ENCODE measurements at places on chromosomes 6 and 20. TPM values are rescaled to one million over a fixed set of nuclear protein-coding genes. Genes with fewer than 3 reads are reported as not detected.

The PANK2 gene
- total RNA-seq, result 32.8 TPM

DNA sequence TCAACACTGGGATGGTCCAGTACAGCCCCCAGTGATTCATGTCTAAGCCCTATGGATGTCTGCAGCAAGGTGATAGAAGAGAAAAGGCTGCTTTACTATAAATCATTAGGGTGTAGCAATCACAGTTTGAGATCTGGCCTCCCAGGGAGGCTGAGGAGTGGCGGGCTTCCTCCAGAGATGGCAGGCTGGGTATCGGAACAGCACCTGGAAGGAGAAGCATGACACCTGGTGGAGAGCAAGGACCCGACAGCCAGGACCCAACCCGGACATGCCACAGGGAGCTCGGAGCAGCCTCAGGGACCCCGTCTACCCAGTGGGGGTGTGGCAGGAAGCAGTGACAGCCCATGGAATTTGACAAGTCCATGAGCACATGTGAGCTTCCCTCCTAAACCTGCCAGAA is 114.8 kb upstream of the CD93 start:
- DNase-seq, result peak; percentile 79

The SLCO4A1 gene
- 27.0 TPM for total RNA-seq

The EMILIN3 gene
- not detected for total RNA-seq

The OOEP gene
- not detected for total RNA-seq

DNA sequence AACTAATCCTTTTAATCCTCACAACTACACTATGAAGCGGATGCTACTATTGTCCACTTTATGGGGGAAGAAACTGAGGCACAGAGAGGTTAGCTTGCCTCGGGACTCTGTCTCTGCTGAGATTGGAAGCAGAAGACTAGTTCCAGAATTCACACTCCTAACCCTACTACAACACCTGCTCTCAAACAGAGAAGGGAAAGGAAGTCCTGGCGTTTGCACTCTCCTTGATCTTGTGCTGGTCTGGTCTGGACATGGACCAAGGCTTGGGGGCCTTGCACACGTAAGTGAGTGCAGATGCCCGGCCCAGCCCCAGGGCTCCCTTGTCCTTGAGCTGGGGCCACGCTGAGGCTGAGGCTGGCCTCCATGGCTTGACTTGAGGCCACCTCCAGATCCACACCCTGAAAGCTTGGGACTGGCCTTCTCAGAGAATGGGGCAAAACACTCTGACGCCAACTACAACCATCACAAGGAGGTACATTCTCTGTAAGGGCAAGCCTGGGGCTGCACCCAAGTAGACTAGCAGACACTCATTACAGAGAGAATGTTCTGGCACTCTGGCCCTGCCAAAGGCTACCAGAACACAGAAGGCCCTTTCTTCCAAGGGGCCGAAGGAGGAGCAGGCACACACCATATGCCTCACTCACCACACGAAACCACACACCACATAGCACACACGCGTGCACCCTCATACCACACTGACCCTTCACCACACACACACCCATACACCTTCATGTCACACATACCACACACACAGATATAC is 33.3 kb upstream of the EZR start:
- DNase-seq, result no peak

DNA sequence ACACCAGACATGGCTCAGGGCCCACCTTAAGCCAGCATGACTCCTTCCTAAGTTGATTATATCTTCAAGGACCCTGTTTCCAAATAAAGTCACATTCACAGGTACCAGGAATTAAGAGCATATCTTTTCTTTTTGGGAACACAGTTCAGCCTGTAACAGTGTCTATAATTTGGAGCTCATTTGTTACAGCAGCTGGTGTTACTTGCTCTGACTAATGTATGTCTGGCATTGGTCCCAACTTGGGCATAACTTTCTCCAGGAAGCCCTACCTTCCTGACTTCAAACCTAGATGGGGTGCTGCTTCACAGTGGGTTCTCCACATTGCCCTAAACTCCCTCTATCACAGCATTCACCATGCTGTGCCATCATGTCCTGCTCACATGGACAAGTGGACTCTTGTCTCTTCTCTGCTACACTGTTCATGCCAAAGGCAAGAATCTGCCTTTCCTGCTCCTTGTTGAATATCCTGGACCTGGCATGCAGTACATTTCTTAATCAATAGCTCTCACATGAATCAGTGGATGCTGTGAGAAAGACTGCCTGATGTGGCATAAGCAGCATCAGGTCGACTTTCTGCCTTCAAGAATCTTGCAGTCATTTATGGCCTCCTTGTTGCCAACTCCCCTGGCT is 117.4 kb upstream of the FOXA2 start:
- DNase-seq, result no peak

The FILIP1 gene
- total RNA-seq, result 0.32 TPM

The RSPO3 gene
- not detected for total RNA-seq

The DUSP15 gene
- total RNA-seq, result not detected

GRCh38 chr6:42236682-42237473 is 19.2 kb upstream of the MRPS10 start:
- DNase-seq, result no peak

GRCh38 chr6:169344750-169345065 is 91.1 kb upstream of the THBS2 start:
- no peak for DNase-seq

DNA sequence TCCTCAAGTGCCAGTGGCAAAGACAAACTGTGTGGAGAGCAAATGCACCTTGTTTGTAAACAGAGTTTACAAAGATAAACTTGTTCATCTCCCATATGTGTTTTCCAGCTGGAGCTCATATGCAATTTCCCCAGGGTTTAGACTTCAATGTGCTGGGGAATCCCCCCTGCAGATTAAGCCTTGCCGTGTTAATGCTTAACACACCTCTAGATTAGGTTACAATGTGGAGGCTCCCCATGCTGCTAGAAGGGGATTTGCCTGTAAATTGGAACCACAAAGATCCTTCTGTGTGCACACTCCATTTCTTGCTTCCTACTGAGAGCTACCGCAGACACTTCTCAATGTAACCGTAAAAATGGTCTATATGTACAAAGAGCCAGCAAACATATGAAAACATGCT is 263.1 kb downstream of the TBX18 start:
- no peak for DNase-seq

- no peak for DNase-seq
These were observed 148.4 kb upstream of the EYA4 start for GRCh38 chr6:133092771-133093170.

- no peak for DNase-seq
These were observed 38.4 kb upstream of the HLA-G start for GRCh38 chr6:29789176-29789575.

DNA sequence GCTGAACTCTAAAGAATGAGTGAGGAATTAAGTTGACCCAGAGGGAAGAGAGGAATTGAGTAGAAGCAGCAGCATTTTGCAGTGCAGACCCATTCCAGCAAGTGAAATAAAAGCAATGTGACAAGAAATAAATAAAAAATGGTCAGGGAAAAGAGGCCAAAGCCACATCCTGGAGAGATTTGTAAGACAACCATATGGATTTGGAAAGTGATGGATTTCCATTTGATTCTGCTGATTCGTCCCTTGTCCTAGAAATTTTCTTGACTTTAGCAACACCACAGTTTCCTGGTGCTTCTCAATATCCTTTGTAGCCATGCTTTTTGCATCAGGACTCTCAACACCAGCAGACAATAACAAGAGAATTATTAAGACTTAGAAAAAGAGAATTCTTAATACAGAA is 29.8 kb downstream of the ANKEF1 start:
- DNase-seq, result no peak

DNA sequence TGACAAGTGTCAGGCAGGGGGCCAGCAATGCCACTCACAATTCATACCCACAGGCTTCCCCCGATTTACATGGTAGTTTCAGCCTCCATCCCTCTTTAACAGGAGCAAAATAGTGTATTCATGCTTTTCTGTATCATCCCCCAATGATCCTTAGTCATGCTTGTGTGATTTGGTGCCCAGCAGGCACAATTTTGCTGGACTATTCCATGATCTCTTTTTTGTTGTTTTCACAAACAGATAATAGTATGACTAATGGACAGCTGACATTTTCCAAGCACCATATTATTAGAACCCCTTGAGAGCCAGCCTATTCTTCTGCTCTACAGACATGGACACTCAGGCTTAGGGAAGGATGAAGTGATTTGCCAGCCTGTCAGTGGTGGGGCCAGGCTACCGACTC is 128.2 kb upstream of the RIPOR2 start:
- no peak for DNase-seq

DNA sequence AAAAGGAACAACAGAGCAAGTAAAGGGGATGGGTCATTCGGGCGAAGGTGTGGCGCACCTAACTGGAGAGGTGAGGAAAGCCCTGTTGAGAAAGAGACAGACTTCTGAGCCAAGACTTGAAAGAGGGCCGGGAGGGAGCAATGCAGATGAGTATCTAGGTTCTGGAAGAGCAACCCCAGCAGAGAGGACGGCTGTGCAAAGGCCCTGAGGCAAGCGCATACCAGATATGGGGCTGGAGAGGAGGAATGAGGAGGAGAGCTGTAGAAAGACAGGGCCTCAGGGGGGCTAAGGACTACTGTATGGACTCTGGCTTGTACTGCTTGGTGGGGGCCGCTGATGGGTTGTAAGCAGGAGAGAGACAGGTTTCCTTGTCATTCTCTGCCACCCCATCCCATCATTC is 21.9 kb downstream of the TRERF1 start:
- no peak for DNase-seq

The CD93 gene
- not detected for total RNA-seq

GRCh38 chr6:156648616-156649015 is 128.6 kb upstream of the ARID1B start:
- no peak for DNase-seq

The GGT7 gene
- total RNA-seq, result 2.5 TPM

The ERVFRD-1 gene
- not detected for total RNA-seq

DNA sequence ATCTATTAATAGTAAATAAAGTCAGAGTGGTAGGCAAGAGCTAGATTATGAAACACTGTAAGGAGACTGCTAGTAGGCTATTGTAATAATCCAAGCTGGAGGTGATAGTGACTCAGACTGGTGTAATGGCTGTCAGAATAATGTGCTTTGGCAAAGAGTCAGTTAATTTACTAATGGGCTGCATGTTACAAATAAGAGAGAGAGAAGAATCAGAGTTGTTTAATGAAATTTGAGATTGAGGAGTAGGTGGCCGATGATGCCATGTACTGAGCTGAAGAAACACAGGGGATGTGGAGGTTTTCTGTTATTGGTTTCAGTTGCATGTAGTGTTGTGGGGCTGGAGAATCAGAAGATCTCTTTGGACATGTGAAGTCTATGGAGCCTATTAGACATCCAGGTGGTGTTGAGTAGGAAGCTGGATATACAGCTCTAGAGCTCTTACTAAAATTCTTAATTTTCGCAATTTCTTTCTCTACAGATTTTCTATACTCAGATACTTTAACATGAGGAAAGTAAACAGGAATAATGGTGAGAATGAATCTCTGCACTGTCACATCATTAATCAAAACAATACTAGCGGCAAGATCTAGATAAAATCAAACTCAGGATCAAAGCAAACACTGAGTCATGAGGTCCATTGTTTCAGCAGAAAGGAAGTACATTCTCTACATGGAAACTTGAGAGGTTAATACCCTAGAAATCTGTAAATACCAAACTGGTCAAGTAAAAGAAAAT is 167.7 kb downstream of the SIM1 start:
- peak; percentile 92 for DNase-seq

- no peak for DNase-seq
These were observed 51.1 kb downstream of the FAM83B start for GRCh38 chr6:54897462-54898189.

DNA sequence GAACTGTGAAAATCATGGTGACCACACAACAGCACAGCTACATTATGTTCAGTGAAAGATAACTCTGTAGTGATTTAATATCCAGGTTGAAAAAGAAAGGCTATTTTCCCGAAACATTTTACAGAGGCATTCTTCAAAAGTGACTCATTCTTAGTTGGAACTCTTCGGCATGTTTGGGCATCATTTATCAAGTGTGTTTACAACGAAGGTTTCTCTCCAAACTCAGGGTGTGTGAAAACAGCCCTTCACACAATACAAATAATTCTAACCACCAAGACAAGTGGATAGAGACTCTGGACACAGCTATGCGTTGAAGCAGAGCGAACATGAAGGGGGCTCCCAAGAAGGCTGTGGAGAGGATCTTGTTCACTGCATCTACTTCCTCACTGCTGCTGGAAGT is 57.6 kb downstream of the CBLN4 start:
- DNase-seq, result no peak

- DNase-seq, result no peak
These were observed 20.1 kb downstream of the RNASET2 start for GRCh38 chr6:166936079-166936787.

DNA sequence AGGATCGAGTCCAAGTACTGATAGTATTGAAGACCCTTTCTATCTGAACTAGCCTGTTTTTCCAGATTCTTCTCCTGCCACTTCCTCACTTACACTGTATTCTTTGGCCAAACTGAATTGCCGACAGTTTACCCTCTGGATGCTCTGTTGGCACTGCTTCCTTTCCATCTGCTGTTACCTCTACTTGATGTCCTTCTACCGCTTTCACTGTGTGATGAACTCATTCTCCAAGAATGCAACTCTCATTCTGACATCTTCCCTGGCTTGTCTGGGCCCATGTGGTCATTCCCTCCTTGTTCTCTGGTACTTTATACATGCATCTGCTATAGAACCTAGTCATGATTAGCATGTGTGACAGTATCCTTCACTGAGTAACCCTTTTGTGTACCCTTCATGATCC is 16.3 kb downstream of the RPRD1B start:
- peak; percentile 39 for DNase-seq

- DNase-seq, result peak; percentile 98
These were observed 50.9 kb upstream of the EZR start for GRCh38 chr6:158869826-158870648.

- no peak for DNase-seq
These were observed 156.5 kb downstream of the ANKRD60 start for GRCh38 chr20:58071991-58072390.

DNA sequence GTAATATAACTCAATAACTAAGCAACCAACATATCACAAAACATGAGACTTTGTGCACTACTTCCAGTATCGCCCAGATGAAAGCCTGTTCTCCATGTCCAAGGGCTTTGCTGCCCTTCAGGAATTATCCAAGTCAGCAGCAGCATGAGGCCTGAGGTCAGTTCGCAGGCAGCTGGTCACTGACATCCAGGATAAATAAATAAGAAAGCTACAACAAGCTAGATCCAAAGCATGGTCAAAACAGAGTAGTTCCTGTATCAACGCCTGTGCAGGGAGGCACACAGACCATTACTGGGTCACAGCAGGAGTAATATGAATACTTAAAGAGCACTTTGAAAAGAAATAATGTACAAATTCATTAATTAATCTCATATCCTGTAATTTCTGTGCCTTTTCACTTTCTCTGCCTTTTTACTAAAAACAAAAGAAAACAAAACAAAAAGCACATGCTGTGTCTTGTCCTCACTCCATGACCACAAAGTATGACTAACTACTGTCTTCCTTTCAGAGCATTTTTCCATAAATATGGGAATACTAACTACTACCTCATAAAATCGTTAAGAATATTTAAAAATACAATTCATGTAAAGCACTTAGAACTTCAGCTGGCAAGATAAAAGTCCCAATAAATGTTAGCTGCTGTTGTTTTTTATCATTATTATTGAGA is 374.9 kb upstream of the IRAK1BP1 start:
- DNase-seq, result peak; percentile 38

GRCh38 chr6:166939894-166940293 is 16.5 kb downstream of the RNASET2 start:
- DNase-seq, result no peak

- DNase-seq, result no peak
These were observed 657.5 kb upstream of the GJE1 start for GRCh38 chr6:141475259-141475658.

The PNPLA1 gene
- total RNA-seq, result not detected

The NAA20 gene
- total RNA-seq, result 126 TPM

The IMPG1 gene
- total RNA-seq, result not detected

The VSTM2L gene
- total RNA-seq, result 15.6 TPM

Data from MCF 10A (cell line).